ENCODE measurements at places on chromosomes 5 and 9. TPM values are rescaled to one million over a fixed set of nuclear protein-coding genes. Genes with fewer than 3 reads are reported as not detected.

- DNase-seq = no peak
These were observed 77.0 kb downstream of the OXCT1 start for GRCh38 chr5:41793141-41793770.

DNA sequence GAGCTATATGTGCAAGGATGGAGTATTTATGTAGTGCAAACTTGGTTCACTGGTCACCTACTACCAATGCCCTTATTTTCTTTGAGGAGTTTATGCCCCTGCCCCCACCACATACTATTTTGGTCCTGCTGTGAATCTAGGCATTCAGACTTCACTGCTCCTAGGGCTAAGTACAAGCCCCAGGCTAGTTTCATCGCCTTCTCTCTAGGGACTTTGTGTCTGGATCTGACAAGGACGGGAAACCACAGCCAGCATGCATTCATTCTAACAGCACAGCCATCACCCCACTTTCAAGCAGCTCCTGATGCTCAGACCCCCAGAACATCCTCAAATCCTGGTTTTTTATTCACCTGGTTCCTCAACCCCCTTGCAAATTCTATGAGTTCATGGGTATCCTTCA, 56.8 kb downstream of the DRD1 start:
- DNase-seq = peak; percentile 78

- DNase-seq = no peak
These were observed 29.0 kb upstream of the MYORG start for GRCh38 chr9:34405719-34406118.

- no peak for DNase-seq
These were observed 387.4 kb upstream of the PDE4D start for GRCh38 chr5:60280943-60281342.

GRCh38 chr9:136324501-136325300, 2.6 kb upstream of the GPSM1 start:
- DNase-seq = no peak

- no peak for DNase-seq
These were observed 40.5 kb downstream of the CCNJL start for GRCh38 chr5:160271836-160272235.

RASEF gene
- total RNA-seq = under 0.01 TPM

CSNK1A1 gene
- total RNA-seq = 340 TPM

TTLL11 gene
- total RNA-seq = 28.2 TPM

ZNF354B gene
- 17.0 TPM for total RNA-seq

CDKN2B-AS1 gene
- 0.86 TPM for total RNA-seq

CD72 gene
- total RNA-seq = 2.2 TPM

All from esophagus muscularis mucosa (tissue), 4 donors.